ENCODE measurements at places on chromosomes 4 and X. TPM values are rescaled to one million over a fixed set of nuclear protein-coding genes. Genes with fewer than 3 reads are reported as not detected.

The VCX gene
- total RNA-seq = not detected

The GAGE2A gene
- total RNA-seq = not detected

DNA sequence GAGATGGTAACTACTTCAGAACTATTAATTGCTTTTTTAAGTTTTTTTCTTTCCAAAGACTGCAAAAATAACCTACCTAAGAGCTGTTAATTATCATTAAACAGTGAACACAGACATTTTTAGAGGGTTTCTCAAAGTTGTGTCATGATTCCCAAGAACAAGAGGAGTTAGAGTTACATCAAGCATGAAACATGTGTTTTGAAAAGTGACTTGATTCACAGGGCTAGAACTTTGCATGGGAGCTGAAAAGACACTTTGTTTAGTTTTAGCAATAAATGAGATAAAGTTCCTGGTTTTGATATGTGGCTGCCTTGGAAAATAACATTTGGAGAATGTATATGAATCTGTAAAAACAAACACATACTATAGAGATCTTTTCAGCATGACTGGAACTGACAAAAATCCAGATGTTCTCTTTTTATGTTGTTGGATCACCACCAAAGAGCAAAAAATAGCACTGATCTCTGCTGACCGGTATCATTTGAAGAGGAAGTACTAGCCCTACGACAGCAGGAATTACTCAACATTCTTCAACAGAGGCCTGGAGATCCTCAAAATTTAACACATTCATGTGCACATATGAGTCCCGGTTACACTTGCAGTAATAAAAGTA lies 173.0 kb upstream of the PCDH18 start:
- no peaks in the 10 kb centered on the region for H3K27me3 ChIP-seq
- no peak for DNase-seq
- no peaks in the 10 kb centered on the region for H3K4me1 ChIP-seq
- H3K36me3 ChIP-seq = no peaks in the 10 kb centered on the region

GRCh38 chr4:138049355-138049754 lies 192.8 kb downstream of the SLC7A11 start:
- DNase-seq = no peak
- no peaks in the 10 kb centered on the region for H3K36me3 ChIP-seq
- no peaks in the 10 kb centered on the region for H3K27me3 ChIP-seq
- no peaks in the 10 kb centered on the region for H3K4me1 ChIP-seq
- H3K4me3 ChIP-seq = no peak overlapping the region

- H3K27ac ChIP-seq = no peak overlapping the region
- H3K4me1 ChIP-seq = peaks cover 18% of the 10 kb centered on the region
- H3K27me3 ChIP-seq = no peaks in the 10 kb centered on the region
- peak; percentile 29 for DNase-seq
- no peak overlapping the region for H3K4me3 ChIP-seq
Measured at GRCh38 chrX:38817004-38817703, 15.9 kb downstream of the MID1IP1 start.

- H3K4me1 ChIP-seq = no peaks in the 10 kb centered on the region
- H3K27me3 ChIP-seq = no peaks in the 10 kb centered on the region
Measured at GRCh38 chr4:47312170-47312569, 151.3 kb downstream of the COMMD8 start.

Measured in activated CD8-positive, alpha-beta T cell treated with anti-CD3 and anti-CD28 coated beads, Interleukin-2, amount 10 ng/mL, durations not matched to agents 7 days and 5 days (primary cell).